ENCODE measurements at places on chromosomes 3 and 15.

DNA sequence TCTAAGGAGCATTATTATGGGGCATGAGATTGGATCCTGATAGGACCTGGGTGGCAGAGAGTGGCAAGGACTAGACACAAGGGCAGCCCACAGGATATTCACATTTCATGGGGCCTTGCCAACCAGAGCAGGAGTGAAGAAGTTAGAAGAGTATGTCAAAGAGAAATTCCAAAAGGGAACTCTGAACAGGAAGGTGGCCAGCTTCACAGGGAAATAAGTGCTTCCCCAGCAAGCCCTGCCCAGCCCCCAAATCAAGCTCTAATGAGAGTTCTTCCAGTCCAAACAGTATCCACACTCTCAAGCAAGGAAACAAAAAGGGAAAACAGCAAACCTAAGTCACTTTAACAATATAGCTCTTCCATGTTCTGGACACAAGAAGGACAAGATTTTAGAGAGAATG is 130.2 kb upstream of the COL8A1 start:
- DNase-seq: no peak

DNA sequence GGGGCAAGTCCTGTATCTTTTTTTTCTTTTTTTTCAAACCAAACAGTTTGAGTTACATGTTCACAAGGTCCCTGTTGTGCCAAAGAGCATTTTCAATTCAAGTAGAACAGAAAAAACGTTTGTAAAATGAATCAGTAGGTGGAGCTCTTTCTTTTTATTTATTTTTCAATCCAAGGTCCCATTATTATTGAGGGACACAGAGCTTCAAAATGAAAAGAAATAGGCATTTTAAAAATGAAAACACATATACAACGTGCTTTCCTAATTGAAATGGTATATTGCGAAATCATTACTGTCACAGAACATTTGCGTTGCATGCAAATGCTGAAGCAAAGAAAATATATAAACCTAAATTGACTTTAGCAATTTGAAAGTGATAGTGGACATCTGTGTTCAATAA is 711.0 kb downstream of the MECOM start:
- no peak for DNase-seq

DNA sequence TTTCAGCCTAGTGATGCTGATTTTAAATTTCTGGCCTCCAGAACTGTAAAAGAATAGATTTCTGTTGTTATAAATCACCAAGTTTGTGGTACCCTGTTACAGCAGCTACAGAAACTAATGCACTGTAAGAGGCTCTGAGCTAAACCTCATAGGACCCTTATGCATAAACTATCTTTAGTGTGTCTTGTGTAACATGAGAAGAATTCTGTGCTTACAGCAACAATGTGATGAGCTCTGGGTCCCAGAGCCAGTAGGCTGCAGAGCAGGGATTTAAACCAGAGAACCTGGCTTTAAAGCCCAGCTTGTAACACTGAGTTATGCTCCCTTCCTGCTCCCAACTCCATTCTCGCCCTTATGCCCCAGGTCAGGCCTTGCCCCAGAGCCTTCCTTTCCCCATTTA is 113.1 kb downstream of the THSD4 start:
- DNase-seq: no peak

GRCh38 chr3:147355084-147355752 is 51.1 kb downstream of the ZIC4 start:
- DNase-seq: no peak

GRCh38 chr15:57031082-57031481 is 112.6 kb downstream of the TCF12 start:
- no peak for DNase-seq

- DNase-seq: no peak
Measured at GRCh38 chr15:67824976-67825880, at the start of gene SKOR1. TSS of gene SKOR1 (plus strand) at chr15:67825509. CDS start at chr15:67825603, 94 bp downstream.

- no peak for DNase-seq
Measured at GRCh38 chr15:25609371-25609770, 170.5 kb upstream of the UBE3A start.

DNA sequence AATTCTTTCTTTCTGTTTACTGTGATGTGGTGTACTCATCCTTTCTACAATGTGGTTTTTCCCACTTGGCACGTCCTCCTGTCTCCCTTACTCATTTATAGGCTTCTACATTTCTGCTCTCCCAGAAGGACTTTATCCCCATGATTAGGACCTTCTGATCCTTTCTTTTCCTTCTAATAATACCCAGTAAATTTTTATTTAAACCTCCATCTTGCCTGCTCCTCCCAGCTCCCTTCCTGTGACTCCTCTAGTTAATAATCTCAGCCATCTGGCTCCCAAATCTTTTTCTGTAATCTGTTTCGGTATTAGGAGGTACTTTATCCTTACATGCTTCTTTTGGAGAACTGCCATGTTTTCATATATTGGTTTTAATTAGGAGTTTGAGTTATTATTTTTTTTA is 11.2 kb upstream of the P2RY1 start:
- no peak for DNase-seq

GRCh38 chr15:96264351-96264798 is 66.1 kb upstream of the NR2F2 start:
- no peak for DNase-seq

GRCh38 chr15:67809441-67809840 is 15.9 kb upstream of the SKOR1 start:
- DNase-seq: no peak

DNA sequence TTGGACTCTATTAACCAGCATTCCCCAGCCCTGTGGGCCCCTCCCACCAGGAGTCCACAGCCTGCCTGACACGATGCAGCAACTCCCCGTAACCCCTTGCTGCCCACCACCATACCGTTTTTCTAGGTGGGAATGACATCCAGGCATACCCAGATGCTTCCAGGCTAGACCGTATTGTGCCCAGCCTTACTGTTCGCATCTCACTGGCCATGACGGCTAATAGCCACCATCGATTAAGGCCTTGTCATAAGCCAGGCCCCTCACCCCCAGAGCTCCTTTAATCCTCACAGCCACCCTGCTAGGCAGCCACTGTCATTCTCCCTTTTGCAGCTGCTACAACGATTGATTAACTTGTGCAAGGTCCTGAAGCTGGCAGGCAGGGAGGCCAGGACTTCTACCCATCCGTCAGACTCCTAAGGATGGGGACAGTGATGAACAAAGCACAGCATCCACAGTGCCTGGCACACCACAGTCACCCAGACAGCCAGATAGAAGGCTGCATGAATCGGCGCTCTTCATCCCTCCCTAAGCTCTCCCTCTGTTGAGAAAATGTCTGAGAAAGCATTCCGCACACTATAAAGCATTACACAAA is 60.0 kb upstream of the FLNB start:
- DNase-seq: no peak

DNA sequence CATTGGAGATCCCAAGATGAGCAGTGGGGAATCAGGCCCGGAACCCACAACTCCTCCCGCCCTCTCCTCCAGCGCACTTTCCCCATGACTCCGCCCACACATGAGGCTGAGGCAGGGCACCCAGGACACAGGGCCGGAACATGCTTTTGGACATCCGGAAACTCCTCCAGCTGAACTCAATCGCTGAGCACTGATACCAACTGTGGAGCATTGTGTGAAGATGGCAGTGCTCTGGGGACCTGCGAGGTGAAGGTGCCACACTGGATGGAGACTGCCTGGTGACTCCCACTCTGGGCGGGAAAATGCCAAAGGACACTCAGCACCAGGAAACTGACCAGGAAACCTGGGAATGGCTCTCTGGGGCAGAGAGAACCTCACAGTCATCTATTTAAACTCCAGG is 189.1 kb downstream of the FAM43A start:
- no peak for DNase-seq

- DNase-seq: no peak
Measured at GRCh38 chr3:128267541-128267940, 114.3 kb downstream of the EEFSEC start.

- DNase-seq: peak; percentile 46
Measured at GRCh38 chr15:68700455-68701123, 120.1 kb downstream of the ANP32A start.

GRCh38 chr3:105834768-105835167 is 34.0 kb downstream of the CBLB start:
- no peak for DNase-seq

DNA sequence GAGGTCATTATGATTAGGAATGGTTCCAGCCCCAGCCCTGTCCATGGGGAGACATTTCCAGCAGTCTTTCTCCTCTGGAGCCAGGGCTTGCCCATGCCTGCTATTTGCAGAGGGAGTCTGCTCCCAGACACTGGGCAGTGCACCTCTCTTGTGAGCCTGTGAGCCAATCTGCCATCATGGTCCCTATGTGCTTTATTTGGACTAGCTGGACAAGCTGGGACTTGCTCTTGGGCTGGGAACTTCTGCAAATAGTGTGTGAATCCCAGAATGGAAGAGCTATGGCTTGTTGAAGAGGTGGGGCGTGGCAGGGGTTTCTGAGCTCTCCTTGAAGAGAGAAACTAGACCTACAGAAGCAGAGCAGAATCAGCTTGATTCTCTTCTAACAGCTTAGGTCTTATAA is 53.7 kb upstream of the KY start:
- peak; percentile 3 for DNase-seq

DNA sequence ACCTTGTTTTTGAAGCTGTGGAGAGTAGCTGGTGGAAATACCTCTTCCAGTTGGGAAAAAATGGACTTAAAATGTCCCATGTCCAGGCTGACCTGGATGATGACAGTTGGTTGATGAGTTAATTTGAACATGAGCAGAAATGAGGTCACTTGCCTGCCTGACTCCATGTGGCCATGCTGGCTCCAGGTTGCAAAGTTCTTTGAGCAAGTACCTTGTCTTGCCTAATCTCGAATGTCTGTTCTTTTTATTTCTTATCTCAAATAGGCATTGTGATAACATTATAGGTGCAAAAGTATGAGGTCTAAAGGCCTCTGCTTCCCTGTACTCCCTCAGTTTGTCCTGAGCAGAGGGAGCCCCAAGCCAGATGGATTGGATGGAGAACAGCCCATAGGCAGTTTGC is 9.0 kb downstream of the MAPKBP1 start:
- DNase-seq: no peak
